ENCODE measurements at places on chromosomes 7 and 10.
A peak's percentile ranks its signal among the peaks of the same experiment; 100 is the strongest.

GRCh38 chr7:2953099-2953498, 90.6 kb downstream of the CARD11 start:
- DNase-seq = no peak

- no peak for DNase-seq
Observed at GRCh38 chr10:132151286-132151950, 35.3 kb upstream of the DPYSL4 start.

GRCh38 chr7:103983201-103983977, 6.1 kb downstream of the RELN start:
- no peak for DNase-seq

DNA sequence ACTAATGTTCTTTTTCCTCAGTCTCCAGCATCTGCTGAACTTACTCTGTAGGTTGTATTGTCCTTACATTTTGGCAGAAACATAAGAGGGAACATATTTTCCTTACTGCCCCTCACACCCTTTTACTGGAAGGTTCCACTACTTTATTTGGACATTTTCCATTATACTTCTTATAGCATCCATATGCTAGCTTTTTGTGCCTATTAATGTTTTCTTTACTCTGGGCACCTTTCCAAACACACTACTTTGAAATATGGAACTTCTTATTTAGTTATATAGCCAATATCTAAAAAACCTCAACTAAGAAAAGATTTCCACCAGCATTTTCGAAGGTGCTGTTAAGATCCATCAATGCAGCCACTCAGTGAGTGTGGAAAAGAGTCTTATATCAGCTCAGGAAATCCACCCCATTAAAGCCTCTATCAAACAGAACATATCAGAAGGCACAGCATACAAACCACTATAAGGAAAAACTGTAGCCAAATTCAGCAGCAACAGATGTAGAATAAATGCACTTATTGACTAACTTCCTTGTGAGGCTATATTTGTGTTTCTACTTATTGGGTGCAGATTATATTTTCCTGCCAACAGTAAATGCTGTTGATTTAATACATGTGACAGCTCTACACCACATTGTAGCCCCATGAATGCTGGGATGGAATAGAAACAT, 272.5 kb upstream of the SEMA3E start:
- no peak for DNase-seq

GRCh38 chr7:122988333-122988732, 7.2 kb downstream of the TAS2R16 start:
- DNase-seq = no peak

DNA sequence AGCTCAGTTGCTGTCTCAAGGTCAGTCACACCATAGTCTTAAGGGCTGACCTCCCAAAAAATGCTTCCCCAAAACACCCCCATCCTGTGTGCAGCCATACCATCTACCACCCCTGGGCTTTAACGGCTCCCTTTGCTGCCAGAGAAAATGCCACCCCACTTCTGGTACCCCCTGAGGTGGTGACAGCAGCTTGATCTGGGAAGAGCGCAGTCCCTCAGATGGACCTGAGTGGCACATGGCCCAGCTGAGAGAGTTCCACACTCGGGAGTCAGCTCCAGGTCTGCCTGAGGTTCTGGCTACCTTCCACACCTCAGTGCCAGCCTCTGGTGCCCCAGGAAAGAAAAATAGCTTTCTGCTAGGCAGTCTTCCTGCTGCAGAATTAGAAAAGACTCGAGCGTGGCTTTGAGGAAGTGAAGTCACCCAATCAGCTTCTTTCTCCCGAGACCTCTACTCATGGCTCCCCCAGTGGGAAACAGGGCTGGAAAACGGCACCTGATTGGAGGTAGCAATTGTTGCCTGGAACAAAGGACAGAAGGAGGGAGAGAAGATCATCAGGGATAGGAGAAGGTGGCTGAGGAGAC, 151.7 kb downstream of the ARHGAP21 start:
- no peak for DNase-seq

DNA sequence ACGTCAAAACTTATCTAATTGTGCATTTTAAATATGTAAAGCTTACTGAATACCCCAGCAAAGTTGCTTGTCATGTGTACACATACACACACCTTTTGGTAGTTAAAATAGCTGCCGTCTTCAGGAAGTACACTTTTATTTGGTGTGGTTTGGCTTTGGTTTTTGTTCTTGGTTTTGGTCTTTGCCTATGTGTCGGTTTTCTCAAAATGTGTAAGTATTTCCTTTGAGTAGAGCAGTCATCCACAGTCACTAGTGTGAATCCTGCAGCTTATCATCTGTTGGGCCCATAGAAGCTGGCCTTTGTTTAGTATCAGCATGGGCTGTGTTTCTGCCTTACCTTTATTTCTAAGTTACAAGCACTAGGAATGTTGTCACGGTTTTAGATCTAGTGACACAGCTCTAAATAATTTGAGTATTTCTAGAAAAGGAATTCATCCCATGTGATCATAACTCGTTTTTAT, 35.3 kb downstream of the NET1 start:
- peak; percentile 69 for DNase-seq

DNA sequence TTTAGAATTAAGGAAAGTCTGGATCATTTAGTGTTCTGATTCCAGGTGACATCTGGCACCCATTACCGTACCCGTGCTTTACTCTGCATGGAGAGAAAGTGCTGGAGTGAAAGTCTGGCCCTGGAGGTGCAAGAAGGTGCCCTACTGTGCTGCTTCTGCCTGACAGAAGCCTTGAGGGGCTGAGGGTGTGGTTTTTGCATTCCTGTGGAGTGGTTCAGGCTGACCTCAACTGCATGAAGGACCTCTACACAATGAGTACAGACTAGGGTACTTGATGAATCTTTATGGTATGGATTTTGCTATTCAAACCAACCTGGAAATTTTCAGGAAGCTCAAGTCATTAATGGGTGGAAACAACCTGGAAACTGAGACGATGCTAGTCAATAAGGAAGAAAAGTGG, 45.1 kb upstream of the GSAP start:
- no peak for DNase-seq

GRCh38 chr10:60958892-60959601, 15.1 kb upstream of the RHOBTB1 start:
- no peak for DNase-seq
